GM12891 (cell line): ENCODE measurements at places on chromosomes 7 and 10.

DNA sequence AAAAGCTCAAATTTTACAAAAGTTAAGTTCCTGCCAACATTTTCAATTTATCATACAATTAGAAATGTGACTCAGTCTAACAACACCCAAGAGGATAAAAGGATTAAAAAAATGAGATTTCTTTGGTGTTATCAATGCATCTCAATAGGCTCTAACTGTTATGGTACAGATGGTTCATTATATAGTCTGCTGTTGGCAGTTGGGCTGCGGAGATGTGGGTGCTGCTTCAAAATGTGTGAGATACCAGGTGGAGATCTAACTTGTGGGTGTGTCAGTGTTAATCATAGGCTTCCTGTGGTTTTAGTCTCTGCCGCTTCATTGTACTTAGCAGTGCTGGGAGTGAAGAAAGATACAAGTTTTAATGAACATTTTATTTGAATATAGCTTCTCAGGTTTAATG lies 231.2 kb downstream of the EXOC4 start:
- DNase-seq = no peak

- DNase-seq = peak; percentile 30
Observed at GRCh38 chr7:106865130-106866041, at the start of gene PIK3CG. Gene PIK3CG, plus strand, starts transcription at chr7:106865282. Its CDS starts 2,280 bp downstream, at chr7:106867562.

- DNase-seq = no peak
Observed at GRCh38 chr10:16948361-16948760, 131.1 kb upstream of the RSU1 start.

DNA sequence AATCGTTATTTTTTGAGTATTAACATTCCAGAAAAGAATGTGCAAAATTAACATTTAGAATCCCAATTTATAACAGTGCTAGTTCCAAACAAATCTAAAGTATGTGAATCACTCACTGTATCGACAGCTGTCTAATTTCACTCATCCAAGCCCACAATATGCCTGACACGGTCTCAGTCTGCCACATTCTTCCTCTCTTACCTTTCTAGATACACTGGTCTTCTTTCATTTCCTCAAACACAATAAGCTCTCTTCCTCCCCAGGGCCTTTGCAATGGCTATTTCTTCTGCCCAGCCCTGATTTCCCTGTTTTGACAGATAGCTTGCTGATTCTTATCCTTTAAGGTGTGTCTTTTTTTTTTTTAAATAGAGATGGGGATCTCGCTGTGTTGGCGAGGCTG lies 48.8 kb downstream of the UBE2H start:
- no peak for DNase-seq

DNA sequence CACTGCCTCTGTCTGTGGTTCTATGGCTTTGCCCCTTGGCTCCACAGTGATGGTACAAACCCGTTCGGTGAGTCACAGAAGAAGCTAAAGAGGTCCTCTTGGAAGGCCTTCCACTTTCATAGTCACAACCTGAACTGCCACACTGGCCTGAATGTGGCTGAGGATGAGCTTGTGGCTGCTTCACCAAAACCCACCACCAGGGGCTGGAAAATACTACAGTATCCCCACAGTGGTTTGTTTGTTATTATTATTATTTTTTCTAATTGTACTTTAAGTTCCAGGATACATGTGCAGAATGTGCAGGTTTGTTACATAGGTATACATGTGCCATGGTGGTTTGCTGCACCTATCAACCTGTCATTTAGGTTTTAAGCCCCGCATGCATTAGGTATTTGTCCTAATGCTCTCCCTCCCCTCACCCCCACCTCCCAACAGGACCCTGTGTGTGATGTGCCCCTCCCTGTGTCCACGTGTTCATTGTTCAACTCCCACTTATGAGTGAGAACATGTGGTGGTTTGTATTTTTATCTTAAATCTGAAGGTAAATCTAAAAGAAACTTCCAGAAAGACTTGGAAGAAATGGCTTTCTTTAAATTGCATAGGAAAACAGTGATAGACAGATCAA lies 160.8 kb upstream of the NPSR1 start:
- DNase-seq = no peak
